Kidney glomerular epithelial cell (primary cell): ENCODE measurements at places on chromosomes 16 and 17.
A peak's percentile ranks its signal among the peaks of the same experiment; 100 is the strongest.

DNA sequence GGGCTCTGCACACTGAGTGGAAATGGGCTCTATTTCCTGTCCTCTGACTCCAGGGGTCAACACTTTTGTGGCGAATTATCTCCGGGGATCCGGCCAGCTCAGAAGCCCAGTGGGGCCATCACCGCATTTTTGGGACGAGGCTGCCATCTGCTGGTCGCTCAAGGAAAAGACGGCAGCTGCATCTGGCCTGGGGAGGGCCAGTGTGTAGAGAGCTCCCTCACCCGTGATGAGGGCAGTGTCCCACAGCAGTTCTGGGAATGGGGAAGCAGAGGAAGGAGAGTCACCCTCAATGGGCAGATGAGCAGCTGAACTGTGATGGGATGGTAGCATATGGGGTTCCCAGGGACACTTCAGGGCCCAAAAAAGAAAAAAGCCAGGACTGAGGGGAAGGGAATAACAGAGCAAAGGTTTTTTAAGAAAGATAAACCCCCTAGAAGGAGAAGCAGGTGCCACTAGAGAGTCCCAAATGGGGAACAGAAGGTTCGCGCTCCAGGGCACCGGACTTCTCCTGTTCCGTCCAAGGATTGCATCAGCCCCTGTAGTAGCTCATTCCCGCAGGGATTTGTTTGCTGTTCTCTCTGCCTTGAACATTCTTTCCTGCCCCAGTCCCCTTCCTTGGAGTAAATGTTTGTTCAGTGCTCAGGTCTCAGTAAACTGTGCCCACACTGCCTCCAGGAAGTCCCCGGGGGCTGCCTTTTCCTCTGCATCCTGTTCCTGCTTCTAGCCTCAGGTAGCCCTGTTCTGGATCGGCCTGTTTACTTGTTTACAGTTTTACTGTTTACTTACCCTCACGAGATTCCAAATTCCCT, 9.3 kb upstream of the ABCC12 start:
- peak; percentile 20 for DNase-seq

GRCh38 chr17:39573447-39574298, 34.0 kb downstream of the NEUROD2 start:
- DNase-seq = peak; percentile 34

DNA sequence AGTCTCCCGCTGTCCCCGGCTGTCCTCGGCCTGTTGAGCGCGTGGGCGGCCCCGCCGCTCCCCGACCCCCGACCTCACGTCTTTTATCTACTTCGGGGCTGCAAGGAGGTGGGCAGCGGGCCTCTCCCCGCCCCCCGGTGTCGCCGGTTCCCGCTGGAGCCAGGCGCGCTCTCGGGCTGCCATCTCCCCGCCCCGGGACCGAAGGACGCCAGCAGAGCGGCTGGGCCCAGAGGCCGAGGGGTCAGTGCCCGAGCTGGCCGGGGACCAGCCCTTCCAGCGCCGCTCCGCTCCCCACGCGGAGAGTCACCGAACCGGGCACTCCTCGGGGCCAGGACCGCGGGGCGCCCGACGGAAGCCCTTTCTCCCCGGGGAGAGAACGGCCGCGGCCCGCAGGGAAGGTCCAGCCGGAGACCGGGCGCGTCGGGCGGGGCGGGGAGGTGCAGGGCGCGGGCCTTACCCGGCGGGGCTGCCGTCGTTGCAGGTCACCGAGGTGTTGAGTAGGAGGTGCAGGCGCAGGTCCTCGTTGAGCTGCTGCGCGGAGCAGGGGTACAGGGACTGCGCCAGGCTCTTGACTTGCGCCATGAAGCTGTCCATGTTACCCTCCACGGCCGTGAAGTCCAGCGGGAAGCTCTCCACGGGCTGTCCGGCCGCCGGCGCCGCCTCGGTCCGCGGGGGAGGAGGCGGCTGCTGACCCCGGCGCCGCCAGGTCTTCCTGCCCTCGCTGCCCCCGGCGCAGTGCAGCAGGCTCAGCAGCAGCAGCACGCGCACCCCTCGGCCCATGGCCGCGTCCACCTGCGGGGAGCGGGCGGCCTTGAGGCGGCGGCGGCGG, 643 bp downstream of the NOTUM start:
- DNase-seq = no peak

DNA sequence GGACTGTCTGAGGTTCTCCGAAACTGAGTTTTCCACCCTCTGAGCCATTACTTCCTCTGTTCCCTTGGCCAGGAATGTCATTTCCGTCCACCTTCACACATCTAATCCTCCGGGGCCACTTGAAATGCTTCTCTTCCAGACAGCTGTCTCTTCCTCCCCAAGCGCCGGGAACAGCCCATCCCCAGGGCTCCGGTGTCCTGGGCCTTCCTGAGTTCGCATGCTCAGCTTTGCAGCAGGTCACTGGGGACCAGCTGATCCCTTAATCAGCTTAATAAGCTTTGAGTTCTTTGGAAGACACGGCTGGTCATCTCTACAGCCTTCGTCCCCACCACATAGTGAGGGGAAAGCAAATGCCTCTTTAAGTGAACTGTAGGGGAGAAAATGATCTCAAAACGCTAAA, 123.4 kb downstream of the DYNLRB2 start:
- no peak for DNase-seq

GRCh38 chr17:73718912-73719311, 74.7 kb upstream of the SDK2 start:
- no peak for DNase-seq

DNA sequence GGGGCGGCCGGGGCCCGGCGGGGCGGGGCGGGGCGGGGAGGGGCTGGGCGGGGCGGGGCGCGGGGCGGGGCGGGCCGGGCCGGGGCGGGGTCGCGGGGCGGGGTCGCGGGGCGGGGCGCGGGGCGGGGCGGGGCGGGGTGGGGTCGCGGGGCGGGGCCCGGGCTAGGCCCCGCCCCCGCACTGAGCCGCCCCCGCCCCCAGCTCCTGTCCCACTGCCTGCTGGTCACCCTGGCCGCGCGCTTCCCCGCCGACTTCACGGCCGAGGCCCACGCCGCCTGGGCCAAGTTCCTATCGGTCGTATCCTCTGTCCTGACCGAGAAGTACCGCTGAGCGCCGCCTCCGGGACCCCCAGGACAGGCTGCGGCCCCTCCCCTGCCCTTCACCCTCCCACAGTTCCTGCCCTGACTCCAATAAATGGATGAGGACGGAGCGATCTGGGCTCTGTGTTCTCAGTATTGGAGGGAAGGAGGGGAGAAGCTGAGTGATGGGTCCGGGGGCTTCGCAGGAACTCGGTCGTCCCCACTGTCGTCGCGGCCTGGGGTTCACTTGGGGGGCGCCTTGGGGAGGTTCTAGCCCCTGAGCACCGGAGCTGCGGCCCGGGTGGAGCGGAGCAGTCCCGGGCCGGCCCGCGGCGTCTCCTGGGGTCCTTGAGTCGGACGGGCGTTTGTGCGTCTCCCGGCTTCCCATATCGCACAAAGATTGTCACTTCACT, 795 bp upstream of the HBM start:
- DNase-seq = no peak

- DNase-seq = no peak
Observed at GRCh38 chr17:63434951-63435571, 11.0 kb downstream of the CYB561 start.

DNA sequence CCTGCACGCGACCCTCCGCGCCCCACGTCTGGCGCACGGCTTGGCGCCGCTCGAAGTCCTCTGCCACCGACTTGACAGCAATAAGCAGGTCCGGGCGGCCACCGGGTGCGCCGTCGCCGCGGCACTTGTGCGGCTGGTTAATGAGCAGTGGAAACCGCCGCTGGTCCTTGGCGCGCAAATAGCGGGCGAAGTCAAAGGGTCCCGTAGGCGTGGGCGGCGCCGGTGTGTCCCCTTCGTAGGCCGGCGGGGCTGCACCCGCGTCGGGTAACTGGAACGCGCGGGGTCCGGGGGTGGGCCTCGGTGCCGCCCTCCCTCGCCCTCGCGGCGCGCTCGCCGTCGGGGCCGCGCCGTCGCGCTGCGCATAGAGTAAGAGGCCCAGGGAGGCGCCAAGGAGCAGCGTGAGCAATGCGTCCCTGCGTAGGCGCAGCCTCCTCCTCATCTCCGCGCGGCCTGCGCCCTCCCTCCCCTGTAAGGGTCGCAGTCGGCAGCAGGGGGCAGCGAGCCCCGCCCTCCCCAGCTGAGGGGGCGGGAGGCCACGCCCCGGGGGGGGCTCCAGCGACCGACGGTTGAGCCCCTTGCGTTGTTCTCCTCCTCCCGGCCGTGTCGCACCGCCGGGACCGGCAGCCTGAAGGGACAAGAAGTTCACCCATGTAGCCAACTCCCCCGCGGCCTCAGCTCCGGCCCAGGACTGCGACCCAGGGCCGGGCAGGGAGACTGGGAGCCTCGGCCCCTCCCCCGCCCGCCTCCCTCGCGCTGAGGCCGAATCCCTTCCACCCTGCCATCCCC, 558 bp downstream of the B3GNT9 start:
- no peak for DNase-seq

- DNase-seq = peak; percentile 88
Observed at GRCh38 chr16:85612191-85612800, 826 bp upstream of the GSE1 start.

GRCh38 chr17:8679126-8679525, 48.6 kb upstream of the MYH10 start:
- no peak for DNase-seq

DNA sequence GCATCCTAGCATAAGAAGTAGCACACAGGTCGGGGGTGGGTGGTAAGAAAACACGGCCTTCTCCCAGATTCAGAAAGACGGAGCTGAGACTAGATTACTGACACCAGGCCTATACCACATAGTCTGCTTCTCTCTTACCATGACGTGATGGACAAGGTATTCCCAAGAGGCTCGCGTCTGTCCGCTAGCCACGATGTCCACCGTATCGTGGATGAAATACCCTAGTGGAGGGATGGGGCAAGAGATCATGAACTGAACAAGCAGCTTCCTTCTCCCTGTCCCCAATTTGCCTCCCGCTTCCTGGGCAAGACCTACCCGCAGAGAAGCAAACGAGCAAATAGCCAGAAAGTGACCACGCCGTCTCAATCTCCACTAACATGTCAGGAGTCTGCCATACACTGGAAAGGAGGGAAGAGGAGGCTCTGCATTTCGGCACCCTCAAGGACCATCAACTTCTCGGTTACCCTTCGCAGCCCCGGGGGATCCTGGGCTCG, 820 bp downstream of the TLCD1 start:
- DNase-seq = peak; percentile 73

DNA sequence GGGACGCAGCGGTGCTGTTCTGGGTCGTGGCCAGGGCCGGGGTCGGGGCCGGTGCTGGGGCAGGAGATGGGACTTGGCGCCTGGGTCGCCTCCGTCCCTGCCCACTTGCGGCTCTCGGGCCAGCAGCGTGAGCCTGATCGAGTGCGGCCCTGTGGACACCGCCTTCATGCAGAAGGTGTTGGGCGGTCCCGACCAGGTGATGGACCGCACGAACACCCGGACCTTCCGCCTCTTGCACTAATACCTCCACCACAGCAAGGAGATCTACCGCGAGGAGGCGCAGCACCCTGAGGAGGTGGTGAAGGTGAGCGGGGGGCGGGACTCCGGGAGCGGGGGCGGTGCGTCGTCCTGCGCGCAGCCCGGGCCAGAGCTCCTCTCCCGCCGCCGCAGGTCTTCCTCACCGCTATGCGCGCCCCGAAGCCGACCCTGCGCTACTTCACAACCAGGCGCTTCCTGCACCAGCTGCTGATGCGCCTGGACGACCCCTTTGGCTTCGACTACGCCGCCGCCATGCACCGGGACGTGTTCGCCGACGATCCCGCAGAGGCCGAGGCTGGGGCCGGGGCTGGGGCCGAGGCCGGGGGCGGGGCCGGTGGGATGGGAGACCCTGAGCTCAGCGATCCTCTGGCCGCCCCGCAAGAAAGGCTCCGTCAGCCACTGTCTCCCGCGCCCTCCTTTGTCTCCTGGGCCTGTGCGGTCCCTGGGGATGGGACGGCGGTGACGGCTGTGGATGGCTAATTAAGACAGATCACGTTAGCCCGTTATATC, 4.5 kb upstream of the HSD17B1 start:
- peak; percentile 45 for DNase-seq

DNA sequence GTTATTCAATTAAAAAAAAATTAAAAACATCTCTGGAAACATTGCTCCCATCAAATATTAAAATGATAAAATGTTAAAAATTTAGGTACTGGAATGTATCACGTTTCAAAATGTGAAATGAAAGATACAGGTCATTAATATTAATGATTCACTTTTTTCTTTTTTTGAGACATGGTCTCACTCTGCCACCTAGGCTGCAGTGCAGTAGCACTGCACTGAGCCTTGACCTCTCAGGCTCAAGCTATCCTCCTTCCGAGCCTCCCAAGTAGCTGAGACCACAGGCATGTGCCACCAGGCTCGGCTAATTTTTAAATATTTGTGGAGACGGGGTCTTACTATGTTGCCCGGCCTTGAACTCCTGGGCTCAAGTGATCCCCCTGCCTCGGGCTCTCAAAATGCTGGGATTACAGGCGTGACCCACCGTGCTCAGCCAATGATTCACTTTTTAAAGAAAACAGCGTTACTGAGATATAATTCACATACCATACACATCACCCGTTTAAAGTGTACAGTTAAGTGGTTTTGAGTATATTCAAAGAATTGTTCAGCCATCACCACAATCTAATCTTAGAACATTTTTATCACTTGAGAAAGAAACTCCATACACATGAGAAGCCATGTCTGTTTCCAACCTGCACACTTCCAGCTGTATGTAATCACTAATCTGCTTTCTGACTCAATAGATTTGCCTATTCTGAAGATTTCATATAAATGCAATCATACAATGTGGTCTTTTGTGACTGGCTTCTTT, 19.1 kb upstream of the NETO2 start:
- DNase-seq = no peak

DNA sequence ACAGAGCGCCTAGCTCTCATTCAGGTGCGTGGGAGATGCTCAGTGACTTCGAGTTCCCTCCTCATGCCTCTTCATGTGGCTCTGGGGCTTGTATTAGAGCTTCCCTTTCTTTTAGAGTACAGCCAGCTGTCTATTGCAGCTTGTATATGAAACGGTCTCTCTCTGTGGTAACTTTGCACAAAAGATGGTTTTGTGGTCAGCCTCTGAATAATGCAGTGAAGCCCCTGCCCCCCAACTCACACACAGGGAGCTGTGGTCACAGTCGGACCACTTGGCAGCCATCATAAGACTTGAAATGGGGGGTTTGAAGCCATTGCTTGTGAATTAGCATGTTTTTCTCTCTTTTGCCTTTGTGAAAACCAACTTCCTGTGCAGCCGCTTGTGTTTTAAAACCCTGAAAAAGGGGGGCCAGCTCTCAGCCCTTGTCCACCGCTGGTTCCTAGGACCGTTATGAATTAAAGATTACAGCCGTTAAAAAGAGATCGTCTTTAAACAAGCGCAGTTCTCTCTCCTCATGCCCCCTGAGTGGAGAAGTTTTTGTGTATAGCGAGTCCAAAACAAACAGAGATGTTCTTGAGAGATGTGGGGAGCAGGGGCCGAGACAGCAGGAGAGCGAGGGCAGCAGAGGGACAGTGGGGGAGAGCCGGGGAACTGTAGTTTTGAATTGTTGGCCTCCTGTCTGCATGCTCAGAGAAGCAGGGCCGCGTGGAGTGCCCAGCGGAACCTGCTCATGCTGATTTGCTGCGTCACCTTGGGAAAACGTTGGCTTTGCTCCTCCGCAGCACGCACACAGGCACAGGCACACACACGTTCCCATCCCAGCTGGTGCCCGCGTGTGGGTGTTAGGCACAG, 199.0 kb downstream of the MSI2 start:
- no peak for DNase-seq

GRCh38 chr16:56860226-56861020, 4.6 kb upstream of the SLC12A3 start:
- DNase-seq = no peak
